ENCODE measurements at places on chromosomes 13 and 19.

DNA sequence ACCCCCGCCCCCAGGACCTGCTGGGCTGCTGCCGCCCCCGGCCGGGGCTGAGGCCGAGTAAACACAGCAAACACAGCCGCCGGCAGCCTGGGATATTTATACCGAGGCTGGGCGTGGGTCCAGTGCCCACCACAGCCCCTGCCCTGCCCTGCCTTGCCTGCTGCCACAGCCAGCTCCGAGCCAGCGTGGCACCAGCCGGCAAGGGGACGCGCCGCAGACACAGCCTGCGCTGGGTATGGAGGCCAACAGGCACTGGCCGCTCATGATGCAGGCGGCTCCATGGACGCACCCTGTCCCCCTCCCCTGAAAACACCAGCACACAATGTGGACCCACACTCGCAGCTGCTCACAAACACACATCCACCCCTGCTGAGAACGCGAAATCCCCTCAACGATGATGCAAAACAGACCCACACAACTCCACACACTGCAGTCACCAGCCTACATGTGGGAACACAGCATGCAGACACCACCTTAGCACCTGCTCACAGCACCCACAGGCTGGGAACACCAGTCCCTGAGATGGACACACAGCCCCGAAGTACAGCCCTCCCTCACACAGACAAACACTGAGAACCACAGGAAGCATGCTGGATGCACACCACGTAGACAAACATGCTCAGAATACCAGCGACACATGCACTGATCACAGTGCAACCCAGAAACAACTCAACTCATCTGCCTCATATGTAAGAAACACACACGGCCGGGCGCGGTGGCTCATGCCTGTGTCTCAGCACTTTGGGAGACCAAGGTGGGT, 16.2 kb downstream of the CCDC97 start:
- peak; percentile 6 for ATAC-seq

GRCh38 chr13:81670048-81670447, 1329.1 kb upstream of the SPRY2 start:
- no peak for ATAC-seq

- peak; percentile 63 for ATAC-seq
Measured at GRCh38 chr19:4575267-4576015, 16.0 kb upstream of the SEMA6B start.

DNA sequence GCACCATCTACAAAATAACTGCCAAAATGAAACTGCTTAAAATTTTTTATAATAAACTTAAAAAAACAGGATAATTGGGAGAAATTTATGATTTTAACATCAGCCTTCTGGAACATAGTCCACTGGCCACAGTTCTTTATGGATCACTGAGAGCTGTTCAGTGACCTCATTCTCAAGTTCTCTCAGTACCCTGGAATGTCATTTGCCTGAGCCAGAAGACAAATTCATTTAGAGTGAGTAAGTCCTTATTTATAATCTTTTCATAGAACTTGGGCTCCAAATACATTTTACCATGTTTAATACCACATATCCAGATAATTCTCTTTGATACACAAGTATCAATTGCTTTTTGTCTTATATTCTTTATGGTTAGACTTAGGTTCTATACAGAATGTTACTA, 87.6 kb downstream of the CAB39L start:
- peak; percentile 89 for ATAC-seq

DNA sequence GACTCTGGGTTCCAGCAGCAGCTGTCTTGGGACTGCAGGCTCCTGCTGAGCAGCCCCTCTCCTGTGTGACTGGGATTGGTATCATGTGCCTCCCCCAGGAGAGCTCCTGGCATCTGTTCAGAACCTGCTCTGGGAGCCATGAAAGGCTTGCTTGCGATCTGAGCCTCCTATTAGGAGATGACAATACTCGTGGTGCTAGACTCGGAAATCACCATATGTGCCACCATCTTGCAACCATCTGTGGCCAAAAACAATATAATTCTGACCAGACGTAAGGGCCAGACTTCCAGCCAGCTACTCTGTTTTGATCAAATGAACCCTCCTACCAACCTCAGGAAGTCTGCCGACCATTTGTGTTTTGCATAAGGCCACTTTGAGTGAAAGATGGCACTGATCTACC, 484.7 kb downstream of the IRS2 start:
- ATAC-seq, result no peak

- ATAC-seq, result peak; percentile 12
Measured at GRCh38 chr13:51644654-51645053, 60.4 kb downstream of the WDFY2 start.

DNA sequence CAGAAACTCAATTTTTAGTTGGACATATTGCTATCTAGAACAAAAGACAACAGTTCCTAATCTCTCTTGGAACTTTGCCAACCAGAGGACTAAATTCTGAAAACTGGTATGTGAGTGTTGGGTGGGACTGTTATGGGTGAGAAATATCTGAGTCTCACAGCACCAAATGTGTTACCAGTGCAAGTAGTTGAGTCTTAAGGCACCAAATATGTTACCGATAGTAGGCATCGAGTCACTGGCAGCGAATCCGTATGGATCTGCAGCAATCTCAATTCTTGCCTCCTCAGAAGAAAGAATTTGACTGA, 575.2 kb downstream of the DACH1 start:
- ATAC-seq, result no peak

GRCh38 chr19:54209811-54210494, 9.3 kb downstream of the RPS9 start:
- ATAC-seq, result peak; percentile 82

GRCh38 chr13:98845742-98846141, 93.3 kb upstream of the SLC15A1 start:
- no peak for ATAC-seq

DNA sequence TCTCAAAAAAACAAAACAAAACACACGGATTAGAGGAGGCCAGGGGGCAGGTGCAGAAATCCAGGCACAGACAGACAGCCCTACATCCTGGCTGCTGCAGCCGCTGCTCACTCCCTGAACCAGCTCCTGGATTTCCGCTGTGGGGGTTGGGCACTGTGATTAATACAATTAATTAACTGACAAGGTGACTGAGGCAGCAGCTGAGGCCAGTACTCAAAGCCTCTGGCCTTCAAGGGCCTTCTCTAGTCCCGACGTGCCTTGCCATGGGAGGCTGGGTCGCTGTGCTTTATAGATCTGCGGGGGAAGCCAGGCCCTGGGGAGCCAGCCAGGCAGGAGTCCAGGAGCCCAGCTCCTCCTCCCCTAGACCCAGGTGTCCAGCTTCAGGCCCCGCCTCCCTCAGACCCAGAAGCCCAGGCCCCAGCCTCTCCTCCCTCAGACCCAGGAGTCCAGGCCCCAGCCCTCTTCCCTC, 4.6 kb downstream of the NECTIN2 start:
- ATAC-seq, result no peak

GRCh38 chr13:27921421-27921960, 1.7 kb downstream of the PDX1 start:
- ATAC-seq, result no peak

DNA sequence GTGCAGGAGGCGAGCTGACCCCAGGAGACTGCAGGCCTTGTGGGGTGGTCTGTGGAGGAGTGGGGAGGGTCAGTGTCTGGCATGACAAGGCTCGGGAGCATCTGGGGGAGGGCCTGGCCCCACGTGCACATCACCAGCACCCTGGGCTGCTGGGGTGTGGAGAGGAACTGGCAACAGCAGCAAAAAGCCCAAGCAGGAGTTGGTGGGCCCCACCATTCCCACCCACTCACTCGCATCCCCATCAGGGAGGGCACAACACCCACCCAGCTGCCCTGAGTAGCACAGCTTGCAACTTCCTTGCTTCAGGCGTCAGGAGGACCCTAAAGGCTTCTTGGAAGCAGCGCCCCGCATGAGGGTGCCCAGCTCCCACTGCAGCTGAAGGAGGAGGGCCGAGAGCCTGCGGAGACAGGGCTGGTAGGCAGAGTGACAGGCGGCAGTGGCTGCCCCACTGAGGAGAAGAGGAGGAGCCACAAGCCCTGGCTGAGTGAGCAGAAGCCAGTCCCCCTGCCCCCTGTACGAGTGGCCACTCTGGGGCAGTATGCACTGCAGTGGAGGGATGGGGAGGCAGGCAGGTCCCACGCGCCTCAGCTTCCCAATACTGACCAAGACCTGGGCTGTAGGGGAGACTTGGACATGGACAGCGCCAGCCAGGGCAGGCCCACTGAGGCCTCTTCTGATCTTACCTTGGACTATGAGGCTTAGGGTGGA, 26.5 kb downstream of the ELL start:
- ATAC-seq, result no peak

- ATAC-seq, result no peak
Measured at GRCh38 chr19:41548954-41549688, 26.8 kb upstream of the CEACAM21 start.

DNA sequence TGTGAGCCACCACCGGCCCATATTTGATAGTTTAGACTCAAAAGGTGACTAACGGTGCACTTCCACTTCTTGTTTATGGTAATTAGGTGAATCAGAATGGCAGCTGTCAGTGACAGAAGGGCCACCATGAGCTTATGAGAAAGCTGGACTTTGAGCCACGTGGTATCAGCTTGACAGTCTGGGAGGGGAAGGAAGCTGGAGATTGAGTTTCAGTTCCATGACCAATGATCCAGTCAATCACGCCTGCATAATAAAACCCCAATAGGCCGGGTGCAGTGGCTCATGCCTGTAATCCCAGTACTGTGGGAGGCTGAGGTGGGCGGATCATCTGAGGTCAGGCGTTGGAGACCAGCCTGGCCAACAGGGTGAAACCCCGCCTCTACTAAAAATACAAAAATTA, 8.2 kb downstream of the EID2B start:
- ATAC-seq, result no peak

- ATAC-seq, result no peak
Measured at GRCh38 chr19:44573627-44574026, 39.7 kb upstream of the IGSF23 start.

DNA sequence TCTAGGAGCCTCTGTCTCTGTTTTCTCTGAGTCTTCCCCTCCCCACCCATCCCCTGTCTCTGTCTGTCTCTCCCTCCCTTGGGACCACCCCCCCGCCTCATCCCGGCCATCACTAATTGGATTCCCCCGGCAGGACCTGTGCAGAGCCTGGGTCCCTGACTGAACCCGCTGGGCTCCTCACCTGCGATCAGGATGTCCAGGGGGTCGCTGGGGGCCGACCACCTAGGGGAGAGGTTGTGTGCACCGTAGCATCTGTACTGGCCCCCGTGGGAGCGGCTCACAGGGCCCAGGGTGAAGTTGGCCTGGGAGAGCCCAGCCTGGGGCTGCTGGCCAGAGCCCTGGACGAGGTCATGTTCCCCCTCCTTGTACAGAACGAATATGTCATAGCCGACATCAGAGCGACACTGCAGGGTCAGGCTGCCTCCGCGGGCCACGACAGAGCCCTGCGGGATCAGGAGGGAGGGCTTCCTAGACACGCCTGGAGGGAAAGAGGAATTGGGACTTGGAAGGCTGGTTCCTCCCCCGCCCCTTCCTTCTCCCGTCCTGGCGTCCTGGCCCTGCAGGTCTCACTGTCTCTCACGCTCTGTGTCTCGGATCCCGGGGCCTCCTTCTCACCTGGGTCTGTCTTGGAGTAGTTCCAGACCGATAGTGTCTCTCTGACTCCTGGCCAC, 1.8 kb downstream of the LILRB5 start:
- ATAC-seq, result no peak

GRCh38 chr13:74040200-74040599, 94.0 kb downstream of the KLF12 start:
- peak; percentile 92 for ATAC-seq

DNA sequence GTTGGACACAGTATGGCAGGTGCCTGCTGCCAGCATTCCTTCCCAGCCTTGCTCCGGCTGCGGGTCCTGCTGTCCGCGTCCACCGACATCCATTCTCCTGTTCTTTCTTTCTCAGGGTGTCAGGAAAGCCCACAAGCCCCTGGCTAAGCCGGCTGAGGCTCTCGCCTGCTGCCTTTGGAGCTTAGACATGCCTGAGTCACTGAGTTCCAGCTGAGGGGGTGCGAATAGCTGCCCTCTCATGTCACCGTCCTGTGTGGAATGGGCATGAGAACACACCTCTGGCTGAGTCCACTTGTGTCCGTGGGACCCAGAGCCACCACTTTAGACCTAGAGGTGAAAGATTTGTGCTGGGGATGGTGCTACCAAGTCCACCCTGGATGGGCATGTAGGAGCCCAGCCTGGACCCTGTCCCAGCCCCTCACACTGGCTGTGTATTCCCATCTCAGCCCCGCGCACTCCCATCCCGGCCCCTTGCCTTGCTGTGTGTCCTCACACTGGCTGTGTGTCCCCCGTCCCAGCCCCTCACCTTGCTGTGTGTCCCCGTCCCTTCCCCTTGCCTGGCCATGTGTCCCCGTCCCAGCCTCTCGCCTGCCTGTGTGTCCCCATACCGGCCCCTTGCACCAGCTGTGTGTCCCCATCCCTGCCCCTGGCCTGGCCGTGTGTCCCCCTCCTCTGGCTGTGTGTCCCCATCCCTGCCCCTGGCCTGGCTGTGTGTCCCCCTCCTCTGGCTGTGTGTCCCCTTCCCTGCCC, 24.6 kb upstream of the IRS2 start:
- no peak for ATAC-seq

- no peak for ATAC-seq
Measured at GRCh38 chr19:15562861-15563260, 52.2 kb upstream of the CYP4F8 start.

DNA sequence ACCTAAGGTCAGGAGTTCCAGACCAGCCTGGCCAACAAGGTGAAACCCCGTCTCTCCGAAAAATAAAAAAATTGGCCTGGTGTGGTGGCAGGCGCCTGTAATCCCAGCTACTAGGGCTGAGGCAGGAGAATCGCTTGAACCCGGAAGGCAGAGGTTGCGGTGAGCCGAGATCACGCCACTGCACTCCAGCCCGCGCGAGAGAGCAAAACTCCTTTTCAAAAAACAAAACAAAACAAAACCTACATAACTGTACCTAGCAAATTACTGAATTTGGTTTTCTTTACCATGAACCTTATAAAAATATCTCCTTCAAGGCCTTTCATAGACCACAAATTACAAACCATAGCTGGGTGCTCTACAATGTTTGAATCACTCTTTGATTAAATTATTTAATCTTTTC, 760 bp downstream of the ZNF91 start:
- ATAC-seq, result peak; percentile 59

- no peak for ATAC-seq
Measured at GRCh38 chr13:109785892-109786450, 412 bp downstream of the IRS2 start.

DNA sequence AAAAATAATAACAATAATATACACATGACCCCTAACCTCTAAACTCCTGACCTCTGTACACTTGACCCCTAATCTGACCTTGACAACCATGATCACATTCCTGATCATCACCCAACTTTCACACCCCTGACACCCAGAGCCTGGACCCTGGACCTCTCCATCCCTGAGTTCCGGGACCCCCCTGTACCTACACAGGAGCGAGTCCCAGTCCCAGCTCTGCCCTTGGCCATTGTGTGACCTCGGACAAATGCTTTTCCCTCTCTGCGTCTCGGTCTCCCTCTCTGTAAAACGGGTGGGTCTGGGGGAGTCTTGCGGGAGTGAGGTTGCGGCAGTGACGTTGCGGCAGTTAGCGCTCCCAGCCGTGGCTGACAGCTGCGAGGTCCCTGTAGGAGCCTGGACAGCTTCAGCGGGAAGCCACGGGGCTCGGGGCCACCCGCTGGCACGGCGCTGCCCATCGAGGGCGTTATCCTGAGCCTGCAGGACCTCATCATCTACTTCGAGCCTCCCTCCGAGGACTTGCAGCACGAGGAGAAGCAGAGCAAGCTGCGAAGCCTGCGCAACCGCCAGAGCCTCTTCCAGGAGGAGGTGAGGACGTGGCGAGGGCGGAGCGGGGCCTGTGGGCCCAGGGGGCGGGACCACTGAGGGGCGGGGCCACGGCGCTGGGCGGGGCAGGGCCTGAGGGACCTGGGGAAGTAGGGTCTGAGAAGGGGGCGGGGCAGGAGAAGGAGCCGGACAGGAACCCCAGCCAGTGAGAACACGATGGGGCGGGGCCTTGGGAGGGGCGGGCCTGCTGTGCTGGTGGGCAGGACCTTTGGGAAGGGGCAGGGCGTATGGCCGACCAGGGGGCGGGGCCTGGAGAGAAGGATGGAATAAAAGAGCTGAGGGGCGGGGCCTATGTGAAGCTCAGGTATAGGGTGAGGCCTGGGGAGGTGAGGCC, 19.2 kb downstream of the RYR1 start:
- ATAC-seq, result peak; percentile 22

All from SK-N-SH treated with all-trans-retinoic acid at 6 μM for 48 hours (cell line).